CD4-positive, alpha-beta T cell treated with Interleukin-15 for 4 hours (primary cell): ENCODE measurements at places on chromosomes 5 and 9.

GRCh38 chr9:95903398-95903797 is 27.9 kb downstream of the ERCC6L2 start:
- DNase-seq: no peak

DNA sequence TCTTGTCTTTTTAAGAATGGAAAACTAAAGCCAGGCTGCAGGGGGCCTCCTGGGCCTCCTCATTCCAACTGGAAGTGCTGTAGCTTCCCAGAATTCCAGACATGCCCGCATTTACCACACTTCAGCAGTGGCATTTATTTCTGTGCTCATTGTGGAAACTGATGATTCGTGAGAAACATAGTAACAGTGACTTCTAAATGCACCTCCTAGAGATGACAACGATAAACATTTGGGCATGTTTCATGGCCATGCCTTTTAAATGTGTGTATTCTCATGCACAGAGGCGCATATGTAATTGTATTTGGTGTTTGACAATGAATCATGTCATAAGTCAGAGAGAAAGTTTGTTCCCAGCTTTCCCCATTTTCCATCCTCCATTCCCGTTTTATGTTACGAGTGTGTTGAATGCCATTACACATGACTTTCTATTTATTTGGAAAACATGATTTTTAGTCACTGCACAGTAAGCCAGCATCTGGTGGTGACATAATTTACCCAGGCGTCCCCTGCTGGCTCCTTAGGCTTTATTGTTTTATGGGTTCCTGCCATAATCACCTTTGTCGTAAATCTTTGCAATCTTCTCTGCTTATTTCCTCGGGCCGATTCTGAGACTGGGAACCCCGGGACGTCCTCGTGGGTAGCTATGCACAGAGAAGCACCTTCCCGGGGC is 68.8 kb upstream of the FCN2 start:
- DNase-seq: no peak

DNA sequence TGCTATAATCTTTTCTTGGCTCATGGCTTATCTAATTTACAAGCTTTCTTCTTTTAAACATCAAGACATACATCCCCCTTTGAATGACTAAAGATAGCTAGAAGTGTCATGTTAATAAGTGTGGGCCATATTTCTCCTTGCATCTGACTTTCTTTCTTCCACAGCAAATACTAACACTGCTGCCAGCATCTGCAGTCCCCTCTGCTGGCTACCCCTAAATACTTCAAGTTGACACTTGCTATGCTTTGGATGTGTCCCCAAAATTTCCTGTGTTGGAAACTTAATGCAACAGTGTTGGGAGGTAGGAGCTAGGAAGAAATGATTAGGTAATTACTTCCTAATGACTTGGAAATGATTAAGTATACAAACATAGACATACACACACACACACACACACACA is 459.0 kb upstream of the ST8SIA4 start:
- DNase-seq: no peak

DNA sequence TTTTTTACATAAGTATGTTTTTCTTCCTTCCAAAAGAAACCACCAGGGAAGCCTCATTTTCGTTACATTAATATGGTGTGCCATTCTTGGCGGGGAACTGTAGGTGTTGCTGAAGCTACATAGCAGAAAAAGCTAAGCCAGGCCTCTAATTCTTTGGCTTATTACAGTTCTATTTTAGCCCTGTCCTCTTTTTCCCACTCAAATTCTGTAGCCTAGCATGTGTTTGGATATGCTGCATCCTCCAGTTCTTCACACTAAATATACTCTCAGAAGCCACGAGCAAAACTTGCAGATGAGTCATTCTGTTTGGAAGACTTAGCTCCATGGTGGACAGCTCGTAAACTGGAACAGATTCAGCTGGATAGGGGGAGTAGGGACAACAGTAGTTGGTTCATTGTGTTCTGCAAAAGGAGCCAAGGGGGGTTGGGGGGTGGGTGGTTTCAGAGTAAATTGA is 369.4 kb downstream of the TMEM161B start:
- DNase-seq: no peak

GRCh38 chr5:167820101-167820990 is 471.1 kb upstream of the WWC1 start:
- DNase-seq: no peak

- no peak for DNase-seq
Measured at GRCh38 chr5:159905496-159905895, 10.8 kb upstream of the ADRA1B start.

DNA sequence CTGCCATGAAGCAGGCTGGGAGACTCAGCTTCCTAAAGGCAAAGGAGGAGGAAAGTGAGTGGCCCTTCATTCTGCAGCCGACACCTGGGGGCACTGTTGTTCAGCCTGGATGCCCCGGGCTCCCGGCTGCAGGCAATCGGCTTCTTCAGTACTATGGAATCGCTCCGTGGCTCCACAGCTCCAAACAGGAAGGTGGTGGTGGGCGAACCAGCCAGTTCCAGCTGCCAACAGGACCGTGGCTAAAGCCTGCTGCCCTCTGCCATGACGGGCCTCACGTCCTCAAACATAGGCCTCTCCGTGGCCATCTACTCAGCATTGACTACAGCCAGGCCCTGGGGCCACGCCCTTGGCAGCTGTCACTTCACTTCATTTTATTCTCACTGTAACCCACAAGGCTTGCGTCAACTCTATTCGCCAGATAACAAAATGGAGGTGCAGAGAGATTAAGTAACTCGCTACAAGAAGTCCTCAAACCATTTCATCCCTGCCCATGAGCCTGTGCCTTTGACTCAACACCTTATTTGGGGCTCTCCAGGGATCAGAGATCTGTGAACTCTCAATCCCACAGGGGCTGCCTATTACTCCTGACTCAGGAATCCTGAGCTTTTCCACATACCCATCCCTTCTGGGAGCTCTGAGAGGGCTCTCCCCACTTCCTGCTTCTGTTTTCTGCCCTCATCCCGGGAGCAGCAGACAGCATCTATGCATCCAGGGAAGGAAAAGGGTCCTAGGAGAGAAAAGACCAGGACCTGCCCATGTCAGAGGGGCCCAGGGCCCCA is 38.0 kb downstream of the PAX5 start:
- DNase-seq: peak; percentile 38

- no peak for DNase-seq
Measured at GRCh38 chr5:32272746-32273145, 40.0 kb downstream of the MTMR12 start.

GRCh38 chr9:137212520-137212919 is 7.0 kb downstream of the NDOR1 start:
- no peak for DNase-seq

DNA sequence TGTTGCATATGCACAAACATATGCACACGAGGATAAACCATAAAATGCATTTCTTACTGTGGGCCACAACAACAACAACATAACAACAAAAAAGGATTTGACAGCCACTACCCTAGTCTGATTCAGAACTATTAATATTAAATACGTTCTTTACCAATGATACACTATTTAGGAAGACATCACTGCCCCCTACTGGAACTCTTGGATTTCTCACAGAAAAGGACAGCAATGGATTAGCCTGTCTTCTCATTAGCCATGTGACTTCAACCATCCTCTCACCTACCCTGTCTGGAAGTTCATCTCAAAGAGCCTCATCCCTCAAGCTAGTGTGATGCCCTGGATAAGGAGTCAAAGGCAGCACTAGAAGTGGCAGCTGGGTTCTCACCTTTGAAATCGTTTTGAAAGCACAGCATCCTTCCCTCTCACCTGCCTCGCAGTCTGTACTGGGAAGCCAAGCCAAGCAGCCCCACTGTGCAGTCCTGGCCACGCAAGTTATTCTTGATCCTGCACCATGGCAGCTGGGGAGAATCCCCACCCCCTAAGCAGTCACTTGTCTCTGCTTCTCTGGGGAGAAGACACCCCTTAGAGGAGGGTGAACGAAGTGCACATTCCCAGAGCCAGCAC is 64.6 kb downstream of the SH3TC2 start:
- peak; percentile 66 for DNase-seq
